Suprapubic skin (tissue), 4 donors: ENCODE measurements at places on chromosomes 6 and 20.

GRCh38 chr6:57013521-57013926, 33.0 kb upstream of the KIAA1586 start:
- no peak for DNase-seq
- H3K36me3 ChIP-seq, result no peaks in the 10 kb centered on the region
- H3K27me3 ChIP-seq, result no peaks in the 10 kb centered on the region
- H3K27ac ChIP-seq, result no peak overlapping the region

GRCh38 chr20:58723628-58723984, 31.0 kb downstream of the NPEPL1 start:
- H3K27ac ChIP-seq, result no peak overlapping the region
- DNase-seq, result no peak
- H3K36me3 ChIP-seq, result no peaks in the 10 kb centered on the region
- no peaks in the 10 kb centered on the region for H3K4me1 ChIP-seq

- H3K27me3 ChIP-seq, result no peaks in the 10 kb centered on the region
- no peaks in the 10 kb centered on the region for H3K4me1 ChIP-seq
- peaks cover 15% of the 10 kb centered on the region for H3K36me3 ChIP-seq
- DNase-seq, result no peak
- H3K27ac ChIP-seq, result no peak overlapping the region
Measured at GRCh38 chr6:116633685-116634084, 17.4 kb downstream of the RSPH4A start.

GRCh38 chr6:130359736-130360135, 6.1 kb upstream of the TMEM200A start:
- no peaks in the 10 kb centered on the region for H3K36me3 ChIP-seq
- no peak overlapping the region for H3K4me3 ChIP-seq
- peaks cover under 1% of the 10 kb centered on the region for H3K27me3 ChIP-seq
- DNase-seq, result no peak
- H3K27ac ChIP-seq, result no peak overlapping the region

GRCh38 chr6:23637296-23637695, 488.7 kb upstream of the NRSN1 start:
- no peak overlapping the region for H3K4me3 ChIP-seq
- no peaks in the 10 kb centered on the region for H3K27me3 ChIP-seq
- H3K4me1 ChIP-seq, result no peaks in the 10 kb centered on the region
- no peak for DNase-seq
- H3K27ac ChIP-seq, result no peak overlapping the region

DNA sequence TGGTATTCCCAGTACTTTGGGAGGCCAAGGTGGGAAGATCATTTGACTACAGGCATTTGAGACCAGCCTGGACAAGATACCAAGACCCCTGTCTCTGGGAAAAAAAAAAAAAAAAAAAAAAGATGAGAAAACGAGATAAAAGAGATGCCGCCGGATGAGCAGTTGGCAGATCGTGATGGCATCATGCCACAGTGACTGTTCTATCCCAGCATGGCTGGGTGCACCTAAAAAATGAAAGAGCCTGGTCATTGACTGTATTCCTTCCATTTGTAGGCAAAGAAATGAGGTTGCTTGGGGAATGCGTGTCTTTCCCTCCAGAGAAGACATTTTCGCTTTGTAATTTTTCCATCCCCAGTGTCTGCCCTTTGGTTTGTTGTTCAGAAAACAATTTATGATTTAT, 12.9 kb downstream of the AKAP12 start:
- H3K27ac ChIP-seq, result no peak overlapping the region
- H3K4me3 ChIP-seq, result no peak overlapping the region
- no peak for DNase-seq
- peaks cover 3% of the 10 kb centered on the region for H3K4me1 ChIP-seq
- no peaks in the 10 kb centered on the region for H3K27me3 ChIP-seq
